ENCODE measurements at places on chromosomes 6 and 20.

- peak; percentile 39 for DNase-seq
Measured at GRCh38 chr6:42224222-42225028, 6.8 kb upstream of the MRPS10 start.

GRCh38 chr6:17600527-17601385 lies 654 bp downstream of the FAM8A1 start:
- DNase-seq = peak; percentile 16

DNA sequence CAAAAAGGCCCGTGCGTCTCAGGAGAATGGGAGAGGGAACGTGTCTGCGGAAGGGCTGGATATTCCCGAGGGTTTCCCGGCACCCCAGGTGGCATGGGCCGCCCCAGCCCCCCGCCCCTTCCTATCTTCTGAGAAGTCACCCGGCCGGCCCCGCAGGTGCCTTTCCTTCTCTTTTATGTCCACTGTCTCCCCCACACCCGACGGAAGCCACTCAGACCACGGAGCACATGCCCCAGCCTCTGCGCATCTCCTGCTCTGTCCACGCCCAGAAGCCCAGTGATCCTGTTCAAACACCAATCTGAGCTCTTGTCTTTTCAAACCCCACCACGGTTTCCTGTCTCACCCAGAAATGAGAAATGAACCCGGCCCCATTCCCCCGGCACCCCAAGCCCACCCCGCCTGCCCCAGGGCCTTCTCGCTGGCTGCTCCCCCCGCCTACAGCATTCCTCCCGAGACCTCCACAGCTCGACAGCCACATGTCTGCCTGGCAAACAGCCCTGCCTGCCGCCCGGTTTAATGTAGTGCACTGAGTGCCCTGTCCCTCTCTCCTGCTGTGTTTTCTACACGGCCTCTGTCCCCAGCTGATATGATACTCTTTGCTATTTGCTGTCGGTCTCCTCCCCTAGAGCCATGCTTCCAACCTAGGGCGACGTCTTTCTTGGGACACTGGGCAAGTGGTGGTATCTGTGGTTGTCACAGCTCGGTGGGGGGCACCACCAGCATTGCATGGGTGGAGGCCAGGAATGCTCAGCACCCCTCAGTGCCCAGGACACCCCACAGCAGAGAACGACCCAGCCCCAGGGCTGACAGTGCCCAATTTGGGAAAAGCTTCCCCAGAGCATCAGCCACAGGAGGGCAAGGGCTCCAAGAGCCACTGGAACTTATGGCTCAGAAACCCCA lies 182.7 kb downstream of the TAF4 start:
- DNase-seq = no peak

GRCh38 chr6:79084693-79085092 lies 6.6 kb upstream of the PHIP start:
- DNase-seq = no peak

DNA sequence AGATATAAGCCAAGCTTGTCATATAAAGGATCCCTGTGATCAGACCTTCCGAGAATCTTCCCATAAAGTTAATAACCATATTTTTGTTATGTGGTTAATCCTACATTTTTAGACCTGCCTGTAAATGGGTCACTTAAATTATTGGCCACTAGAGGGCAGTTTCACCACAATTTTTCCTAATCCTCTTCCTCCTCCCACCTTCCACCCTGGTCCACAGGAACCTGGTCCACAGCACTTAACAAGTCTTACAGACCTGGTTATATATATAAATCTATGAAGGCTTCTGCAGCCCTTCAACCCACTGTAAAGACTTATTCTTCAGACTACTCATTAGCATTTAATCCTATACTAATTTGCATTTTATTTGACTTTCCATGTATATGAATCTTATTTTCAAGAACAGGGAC lies 28.3 kb downstream of the MRS2 start:
- peak; percentile 45 for DNase-seq

DNA sequence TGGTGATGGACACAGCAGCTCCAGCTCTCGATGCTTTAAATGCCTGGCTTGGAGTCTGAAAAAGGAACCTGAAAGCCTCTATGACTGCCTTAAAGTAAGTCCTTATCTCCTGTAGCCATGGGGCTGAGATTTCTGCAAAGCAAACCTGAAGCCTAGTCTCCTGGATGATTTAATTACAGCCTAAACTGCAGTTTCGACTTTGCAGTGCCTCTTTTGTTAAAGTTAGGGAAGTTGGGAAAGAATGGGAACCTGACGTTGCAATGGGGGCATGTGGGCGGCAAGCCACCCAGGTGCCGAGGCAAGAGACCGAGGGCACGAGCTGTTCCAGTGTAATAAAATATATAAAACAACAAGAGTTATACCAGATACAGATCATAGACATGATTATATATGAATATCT lies 11.7 kb upstream of the TCFL5 start:
- no peak for DNase-seq

GRCh38 chr20:25470045-25470444 lies 62.6 kb downstream of the GINS1 start:
- DNase-seq = no peak

DNA sequence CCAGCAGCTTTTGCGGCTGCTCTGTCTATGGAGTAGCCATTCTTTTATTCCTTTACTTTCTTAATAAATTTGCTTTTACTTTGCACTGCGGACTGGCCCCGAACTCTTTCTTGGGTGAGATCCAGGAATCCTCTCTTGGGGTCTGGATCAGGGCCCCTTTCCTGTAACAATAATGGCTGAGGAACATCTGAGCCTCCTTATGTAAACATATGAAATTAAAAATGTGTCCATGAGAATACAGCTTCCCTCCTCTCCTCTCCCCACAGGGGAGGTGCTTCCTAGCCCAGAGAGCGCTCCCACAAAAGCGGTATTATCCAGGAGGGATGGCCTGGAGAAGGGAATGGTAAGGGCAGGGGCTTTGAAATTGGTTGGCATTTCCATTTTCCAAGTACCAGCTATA lies 81.1 kb downstream of the PSMG4 start:
- DNase-seq = no peak

DNA sequence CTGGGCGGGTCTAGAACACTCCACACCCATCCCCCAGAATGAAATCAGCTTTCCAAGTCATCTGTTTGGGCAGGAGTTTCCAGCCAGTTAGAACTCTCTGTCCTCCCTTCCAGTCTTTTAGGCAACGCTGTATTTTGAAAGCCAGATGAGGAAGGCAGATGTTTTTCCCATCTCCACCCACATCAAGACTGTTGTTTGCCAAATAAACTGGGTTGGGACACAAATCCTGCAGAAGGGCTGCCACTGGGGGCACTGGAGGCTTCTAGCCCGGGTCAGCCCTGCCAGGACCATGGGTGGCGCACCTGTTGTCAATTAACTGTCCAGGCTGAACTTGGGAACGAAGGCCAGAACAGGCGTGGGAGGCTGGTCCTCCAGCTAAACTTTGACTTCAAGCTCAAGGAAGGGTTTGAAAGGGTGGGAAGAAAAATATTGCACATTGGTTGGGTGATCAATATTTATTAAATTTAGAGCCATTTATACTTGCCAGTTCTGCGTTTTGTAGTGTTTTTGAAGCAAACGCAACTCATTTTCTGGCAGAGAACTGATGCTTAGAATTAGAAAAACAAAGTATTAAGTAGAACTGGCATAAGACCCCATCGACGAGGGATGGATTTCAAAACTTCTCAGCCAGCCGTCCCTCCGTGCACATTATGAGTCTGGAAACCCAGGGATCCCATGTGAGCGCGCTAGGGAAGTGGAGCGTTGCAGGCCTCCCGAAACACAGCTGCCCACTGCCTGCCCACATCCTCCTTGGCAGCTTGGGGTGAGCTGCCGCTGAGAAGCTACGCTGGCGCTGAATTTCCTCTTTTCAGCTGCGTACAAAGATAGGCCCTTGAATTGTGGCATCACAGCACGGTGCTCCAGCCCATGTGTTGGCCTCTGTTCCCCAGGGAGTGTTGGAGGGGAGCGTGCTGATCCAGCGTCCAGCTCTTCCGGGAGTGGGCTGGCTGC lies 297.4 kb downstream of the QKI start:
- DNase-seq = peak; percentile 85

DNA sequence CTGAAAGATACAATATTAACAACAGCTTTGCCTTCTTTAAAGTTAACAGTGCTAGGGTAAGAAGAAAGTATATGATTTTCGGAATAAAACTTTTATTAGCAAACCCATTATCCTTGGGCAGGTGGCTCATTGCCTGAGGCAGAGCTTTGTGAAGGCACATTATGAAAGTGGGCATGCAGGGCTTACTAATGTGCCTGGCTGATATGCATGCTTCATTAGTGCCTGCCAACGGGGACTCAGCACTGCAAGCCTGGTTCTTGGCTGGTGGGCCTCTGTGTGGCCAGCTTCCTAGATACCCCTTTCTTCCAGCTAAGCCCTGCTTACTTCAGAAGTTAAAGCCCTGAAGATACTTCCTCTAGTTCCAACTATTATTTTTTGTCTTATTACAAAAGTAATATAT lies 481.6 kb downstream of the ADGRB3 start:
- DNase-seq = no peak

GRCh38 chr6:115914098-115914497 lies 146.6 kb downstream of the FRK start:
- no peak for DNase-seq

GRCh38 chr20:49668181-49668877 lies 45.3 kb downstream of the B4GALT5 start:
- peak; percentile 45 for DNase-seq

- DNase-seq = no peak
Measured at GRCh38 chr6:43712579-43712978, 25.0 kb upstream of the MRPS18A start.

Data from CD14-positive monocyte (primary cell).